ENCODE measurements at places on chromosomes 12 and 14.

DNA sequence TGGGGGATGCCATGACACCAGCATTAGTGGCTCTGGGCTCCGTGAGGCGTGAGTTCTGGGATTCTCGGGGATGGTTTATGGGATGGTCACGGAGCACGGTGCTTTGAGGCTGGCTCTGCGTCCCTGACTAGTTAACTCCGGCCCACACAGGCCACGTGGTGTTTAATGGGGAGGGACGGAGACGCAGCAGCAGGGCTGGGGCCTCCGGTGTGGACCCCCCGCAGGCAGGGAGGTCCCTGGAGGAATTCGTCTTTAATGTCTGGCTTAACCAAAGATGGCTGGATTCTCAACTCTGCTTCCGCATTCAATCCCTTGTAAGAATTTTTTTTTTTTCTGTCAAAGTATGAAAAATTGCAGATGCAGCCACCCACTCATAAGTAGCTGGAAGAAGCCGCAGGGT is 86.4 kb upstream of the RFLNA start:
- DNase-seq = no peak

- DNase-seq = no peak
These were observed 545.2 kb downstream of the BCL11B start for GRCh38 chr14:98726585-98727405.

- DNase-seq = no peak
These were observed 57.1 kb downstream of the NIN start for GRCh38 chr14:50773632-50774541.

GRCh38 chr12:57164966-57165625 is 17.7 kb upstream of the LRP1-AS start:
- DNase-seq = no peak
